Left ventricle myocardium inferior (tissue), 1 donor: ENCODE measurements at places on chromosomes 3 and 15. TPM values are rescaled to one million over a fixed set of nuclear protein-coding genes. Genes with fewer than 3 reads are reported as not detected.

The CELSR3 gene
- 0.14 TPM for total RNA-seq

The RAB6B gene
- 59.1 TPM for total RNA-seq

DNA sequence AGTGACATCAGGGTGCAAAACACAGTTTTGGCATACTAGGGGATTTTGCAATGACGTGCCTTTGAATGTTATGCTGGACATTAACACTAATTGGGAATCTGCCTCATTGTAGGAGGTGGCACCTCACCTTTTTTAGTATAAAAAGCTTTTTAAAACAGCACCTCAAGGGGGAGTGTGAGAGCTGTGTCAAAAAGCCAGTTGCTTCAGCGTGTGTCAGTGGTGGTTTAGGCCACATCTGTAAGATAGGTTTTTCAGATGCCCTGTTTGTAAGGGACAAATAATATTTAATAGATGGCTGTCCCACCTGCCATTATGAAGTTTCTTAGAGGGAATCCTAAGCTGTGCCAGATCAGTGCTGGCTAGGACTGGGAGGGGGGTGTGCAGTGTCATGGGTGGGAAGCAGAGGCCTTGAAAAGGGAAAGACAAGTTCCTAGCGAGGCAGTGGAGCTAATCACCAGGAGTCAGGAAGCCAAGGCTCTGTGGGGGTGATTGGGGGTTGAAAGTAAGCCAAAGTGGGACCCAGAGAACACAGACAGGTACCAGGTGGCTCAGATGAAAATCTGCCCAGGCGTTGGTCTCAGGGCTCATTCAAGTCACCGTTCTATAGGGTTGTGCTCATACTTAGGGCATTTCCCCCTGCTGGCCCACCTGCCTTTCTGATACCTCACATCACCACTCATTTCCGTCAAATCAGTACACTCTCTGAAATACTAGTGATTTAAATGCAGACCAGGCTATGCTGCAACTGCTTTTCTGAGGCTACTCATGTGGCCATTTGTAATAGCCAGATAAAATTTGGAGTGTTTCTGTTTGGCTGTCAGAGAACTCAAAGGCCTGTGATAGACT, 120.5 kb downstream of the BBX start:
- no peak for DNase-seq

- DNase-seq = no peak
These were observed 214.7 kb upstream of the SGO1 start for GRCh38 chr3:20400686-20401085.

GRCh38 chr3:18556503-18557135, 131.5 kb upstream of the SATB1 start:
- no peak for DNase-seq

- no peak for DNase-seq
These were observed 91.0 kb downstream of the CPN2 start for GRCh38 chr3:194259982-194260766.

The PLIN1 gene
- total RNA-seq = 1.6 TPM

GRCh38 chr15:31517711-31518110, 191.1 kb downstream of the KLF13 start:
- no peak for DNase-seq

- DNase-seq = no peak
These were observed 35.3 kb upstream of the KY start for GRCh38 chr3:134685929-134686802.
